ENCODE measurements at places on chromosomes 1 and 21. TPM values are rescaled to one million over a fixed set of nuclear protein-coding genes. Genes with fewer than 3 reads are reported as not detected.

DNA sequence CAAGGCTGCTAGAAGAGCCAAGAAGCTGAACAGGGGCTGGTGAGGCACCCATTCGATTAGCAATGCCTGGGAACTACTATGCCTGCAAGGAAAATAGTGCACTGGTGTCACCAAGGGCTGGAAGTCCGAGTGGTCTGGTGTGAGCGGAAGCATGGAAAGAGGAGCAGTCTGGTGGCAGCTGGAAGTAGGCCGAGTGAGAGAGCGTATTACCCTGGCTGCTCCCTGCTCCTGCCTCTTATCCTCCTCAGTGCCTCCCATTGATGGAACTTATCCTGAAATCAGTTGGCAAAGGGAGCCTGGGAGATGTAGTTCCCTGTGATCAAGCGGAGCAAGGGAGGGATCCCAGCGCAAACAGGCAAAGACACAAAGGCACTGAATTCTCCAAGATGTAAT lies 9.6 kb downstream of the SMAP2 start:
- no peak for DNase-seq

GRCh38 chr1:35298464-35298863 lies 30.0 kb downstream of the ZMYM4 start:
- DNase-seq: peak; percentile 21

DNA sequence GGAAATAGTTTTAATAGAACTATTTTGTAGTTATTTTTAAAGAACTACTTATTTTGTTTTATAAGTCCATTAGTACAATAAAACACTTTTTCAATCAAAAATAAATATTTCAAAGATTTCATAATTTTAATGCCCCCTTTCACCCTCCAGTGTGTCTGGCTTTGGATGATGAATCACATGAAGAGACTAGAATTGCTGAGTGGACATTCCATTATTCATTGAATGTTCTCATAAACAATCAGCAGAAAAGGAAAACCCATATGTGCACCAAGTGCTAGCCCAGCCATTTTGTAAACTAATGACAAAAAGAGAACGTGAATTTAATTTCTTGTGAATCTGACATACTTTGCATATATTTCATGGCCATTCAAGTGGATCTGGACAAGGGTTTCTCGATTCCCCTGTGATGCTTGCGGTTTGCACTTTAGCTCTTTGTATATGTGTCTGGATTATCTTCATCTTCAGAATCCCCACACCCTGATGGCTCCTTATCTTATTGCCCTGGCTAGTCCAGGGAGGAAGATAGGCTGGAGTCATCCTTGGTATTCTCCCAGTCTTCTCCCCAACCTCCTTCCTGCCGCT lies 20.7 kb upstream of the CHIA start:
- no peak for DNase-seq

DNA sequence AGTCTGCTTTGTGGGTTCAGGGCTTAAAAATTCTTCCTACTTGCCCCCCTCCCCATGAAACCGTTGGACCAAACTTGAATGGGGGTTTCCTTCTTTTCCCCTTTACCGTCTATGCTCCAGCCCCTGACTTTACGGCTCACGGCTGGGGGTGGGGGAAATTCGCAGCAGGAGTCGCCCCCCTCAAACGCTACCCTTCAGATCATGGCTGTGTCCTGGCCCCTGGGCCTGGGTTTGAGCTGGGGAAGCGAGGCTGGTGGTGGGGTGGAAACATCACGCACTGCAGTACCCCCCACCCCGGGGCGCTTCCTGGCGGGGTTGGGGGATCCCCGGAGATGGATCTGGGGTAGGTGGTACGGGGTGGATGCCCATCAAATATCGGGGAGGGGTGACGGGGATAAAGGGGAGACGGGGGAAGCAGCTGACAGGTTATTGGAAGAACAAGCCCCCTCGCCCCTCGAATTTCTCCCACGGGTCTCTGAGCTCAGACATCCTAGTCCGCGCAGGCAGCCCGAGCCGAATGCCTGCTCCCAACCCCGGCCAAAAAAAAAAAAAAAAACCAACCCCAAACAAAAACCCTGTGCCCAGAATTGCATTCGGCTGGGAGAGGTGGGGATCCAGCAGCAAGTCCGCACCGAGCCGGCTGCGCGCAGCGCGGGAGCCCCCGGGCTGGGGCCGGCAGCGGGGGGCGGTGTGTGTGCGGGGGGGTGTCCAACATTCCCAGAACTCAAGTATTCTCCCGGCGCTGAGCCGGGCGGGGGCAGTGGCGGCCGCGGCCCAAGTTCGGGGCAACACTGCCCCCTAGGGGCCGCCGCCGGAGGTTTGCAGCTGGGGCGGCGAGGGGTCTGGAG lies 59.0 kb upstream of the ACOT11 start:
- DNase-seq: peak; percentile 33

DNA sequence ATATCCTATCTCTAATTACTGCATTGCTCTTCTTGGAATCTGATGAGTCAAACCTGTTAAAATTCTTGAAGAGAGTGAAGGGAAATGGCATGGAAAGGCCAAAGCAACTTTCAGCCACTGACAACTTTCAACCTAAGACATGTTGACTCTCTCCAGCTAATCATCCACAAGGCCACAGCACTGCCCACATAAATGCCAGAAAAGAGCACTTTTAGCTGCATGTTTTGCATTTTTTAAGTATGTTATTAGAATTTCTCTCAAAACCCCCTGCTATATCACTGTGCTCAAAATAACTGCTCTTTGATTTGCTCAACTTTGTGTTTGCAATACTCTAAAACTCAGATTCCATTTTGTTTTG lies 352.5 kb downstream of the ADGRL2 start:
- DNase-seq: no peak

DNA sequence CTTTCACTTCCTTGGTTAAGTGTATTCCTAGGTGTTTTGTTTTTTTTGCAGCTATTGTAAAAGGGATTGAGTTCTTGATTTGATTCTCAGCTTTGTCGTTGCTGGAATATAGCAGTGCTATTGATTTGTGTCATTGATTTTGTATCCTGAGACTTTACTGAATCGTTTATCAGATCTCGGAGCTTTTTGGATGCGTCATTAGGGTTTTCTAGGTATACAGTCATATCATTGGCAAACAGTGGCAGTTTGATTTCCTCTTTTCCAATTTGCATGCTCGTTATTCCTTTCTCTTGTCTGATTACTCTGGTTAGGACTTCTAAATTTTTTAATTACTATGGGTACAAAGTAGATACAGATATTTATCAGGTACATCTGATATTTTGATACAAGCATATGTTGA lies 75.4 kb downstream of the SLC35A3 start:
- no peak for DNase-seq

GRCh38 chr21:24395320-24395923 lies 1211.9 kb downstream of the MRPL39 start:
- DNase-seq: no peak

The LAMB3 gene
- total RNA-seq: 11.6 TPM

The CELA3A gene
- total RNA-seq: not detected

The NBPF6 gene
- total RNA-seq: not detected

GRCh38 chr21:32099812-32100416 lies 178.9 kb downstream of the MIS18A start:
- DNase-seq: no peak

DNA sequence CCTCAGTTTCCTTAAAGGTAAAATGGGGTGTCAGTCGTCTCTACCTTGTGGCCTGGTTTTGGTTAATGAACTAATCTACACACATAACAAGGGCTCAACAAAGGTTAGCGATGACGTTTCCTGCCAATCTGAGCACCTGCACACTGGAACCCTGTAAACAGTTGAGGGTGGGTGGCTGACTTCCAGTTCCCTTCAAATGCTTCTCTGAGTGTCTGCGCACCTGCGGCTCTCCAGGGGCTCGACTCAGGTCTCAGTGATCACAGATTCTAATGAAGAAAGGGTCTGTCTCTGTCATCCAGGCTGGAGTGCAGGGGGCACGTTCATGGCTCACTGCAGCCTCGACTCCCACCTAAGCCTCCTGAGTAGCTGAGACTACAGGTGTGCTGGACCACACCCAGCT lies 3.3 kb upstream of the AGPAT3 start:
- DNase-seq: no peak

The KRTAP10-2 gene
- not detected for total RNA-seq

Measured in HFFc6 (cell line).